GM19239 (cell line): ENCODE measurements at places on chromosomes 5 and 9.

GRCh38 chr5:133457439-133458355 lies 154.6 kb downstream of the FSTL4 start:
- no peak for DNase-seq

DNA sequence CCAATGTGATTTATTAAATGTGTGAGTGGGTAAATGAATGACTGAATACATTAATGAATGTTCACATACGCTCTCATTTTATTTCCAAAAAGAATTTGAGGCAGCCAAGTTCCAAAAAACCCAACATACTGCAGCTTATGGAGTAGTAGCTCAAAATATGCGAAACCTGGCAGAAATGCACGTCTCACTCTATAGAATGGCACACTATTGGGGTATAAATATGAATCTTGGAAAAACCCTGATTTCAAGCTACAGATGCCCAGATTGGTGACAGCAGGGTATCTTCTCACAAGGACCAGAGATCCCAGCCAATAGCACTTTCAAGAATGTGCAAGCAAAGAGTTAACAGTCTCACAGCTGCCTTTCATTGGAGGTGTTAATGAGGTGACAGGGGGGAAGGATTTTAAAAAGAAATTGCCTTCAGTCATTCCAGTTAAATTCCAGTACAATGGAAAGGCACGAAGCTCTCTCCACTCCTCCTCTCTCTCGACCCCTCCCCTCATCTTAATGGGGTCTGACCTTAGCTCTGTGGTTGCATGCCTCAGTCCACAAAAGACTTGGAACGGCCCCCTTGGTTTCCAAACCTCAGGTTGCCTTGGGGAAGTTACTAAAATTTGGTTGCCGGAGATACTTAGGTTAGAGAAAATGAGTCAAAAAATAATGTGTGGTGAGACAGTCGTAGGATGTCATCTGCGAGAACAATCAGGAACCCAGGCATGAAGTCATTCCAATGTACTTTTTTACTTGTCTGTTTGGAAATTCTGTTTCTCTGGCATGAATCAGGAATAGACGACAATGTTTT lies 307.4 kb downstream of the NFIB start:
- no peak for DNase-seq

- no peak for DNase-seq
These were observed 9.2 kb downstream of the EEIG1 start for GRCh38 chr9:127971357-127972235.

GRCh38 chr9:137971477-137972138 lies 94.0 kb downstream of the CACNA1B start:
- no peak for DNase-seq

DNA sequence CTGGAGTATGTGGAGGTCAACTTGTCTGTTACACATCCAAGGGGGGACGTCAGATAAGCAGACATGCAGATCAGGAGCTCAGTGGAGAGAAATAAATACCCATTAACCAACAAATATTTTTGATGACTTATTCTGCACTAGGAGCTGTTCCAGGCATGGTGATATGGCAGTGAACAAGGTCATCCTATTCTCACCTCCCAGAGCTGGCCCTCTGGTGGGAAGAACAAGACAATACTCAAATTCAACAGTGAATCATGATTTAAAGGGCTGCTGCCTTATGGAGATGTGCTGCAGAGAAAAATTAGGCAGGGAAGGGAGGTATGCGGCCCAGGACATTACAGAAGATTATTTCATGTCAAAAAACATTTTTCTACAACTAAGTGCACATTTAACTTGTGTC lies 36.5 kb downstream of the SYK start:
- no peak for DNase-seq

- no peak for DNase-seq
These were observed 143.4 kb downstream of the FAM114A2 start for GRCh38 chr5:153895266-153895665.

- DNase-seq = no peak
These were observed 16.2 kb upstream of the PAIP1 start for GRCh38 chr5:43573058-43573457.

DNA sequence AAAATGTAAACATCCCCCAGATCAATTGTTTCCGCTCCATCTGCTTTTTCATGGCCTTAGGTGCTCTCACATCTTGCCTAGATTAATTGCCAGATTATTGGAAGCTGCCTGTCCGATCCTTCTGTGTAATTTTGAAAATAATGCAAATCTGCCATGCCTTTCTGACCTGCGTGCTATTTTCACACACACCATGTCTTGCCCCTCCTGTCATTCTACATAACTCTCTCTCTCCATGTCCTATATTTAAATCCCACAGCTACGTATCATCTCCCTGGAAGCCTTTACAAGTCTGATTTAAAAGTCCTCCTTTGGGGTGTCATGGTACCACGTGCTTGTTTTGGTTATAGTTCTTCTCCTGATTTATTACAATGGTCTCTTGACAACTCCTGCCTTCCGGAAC lies 247.6 kb upstream of the ELAVL2 start:
- DNase-seq = no peak

DNA sequence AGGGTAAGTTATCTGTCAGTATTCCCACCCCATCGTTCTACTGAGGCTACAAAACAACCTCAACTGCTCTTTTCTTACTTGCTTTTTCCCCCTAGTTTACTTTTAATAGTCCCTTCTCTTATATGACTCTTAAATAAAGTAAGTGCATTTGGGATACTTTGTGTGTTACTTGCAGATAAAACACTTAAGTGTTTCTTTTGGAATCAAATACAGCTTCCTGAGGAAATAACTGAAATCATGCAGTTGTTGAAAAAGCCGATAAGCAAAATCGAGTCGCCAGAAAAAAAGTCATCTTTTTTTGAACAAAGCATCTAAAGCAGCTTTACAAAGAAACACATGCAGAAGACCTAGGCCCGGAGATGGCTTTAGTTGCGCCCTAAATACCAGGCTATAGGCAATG lies 53.5 kb upstream of the EPB41L4A start:
- no peak for DNase-seq

GRCh38 chr9:26271495-26272122 lies 593.4 kb upstream of the TUSC1 start:
- DNase-seq = no peak

GRCh38 chr5:39369123-39369815 lies 5.0 kb upstream of the C9 start:
- DNase-seq = no peak

DNA sequence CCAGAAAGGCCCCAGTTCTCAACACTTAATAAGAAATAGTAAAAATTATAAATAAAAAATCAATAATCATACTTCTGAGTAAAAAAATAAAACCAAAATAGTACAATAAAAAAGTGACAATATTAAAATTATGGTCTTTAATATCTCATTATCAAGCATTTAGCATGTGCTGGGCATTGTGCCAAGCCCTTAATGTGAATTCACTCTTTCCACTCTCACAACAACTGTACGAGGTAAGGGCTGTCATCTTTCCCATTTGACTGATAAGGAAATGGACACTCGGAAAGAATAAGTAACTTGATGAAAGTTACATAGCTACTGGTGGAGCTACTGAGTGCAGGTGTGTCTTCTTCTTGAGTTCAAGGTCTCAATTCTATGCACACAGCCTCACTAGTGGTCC lies 43.6 kb downstream of the SEC61B start:
- DNase-seq = no peak

DNA sequence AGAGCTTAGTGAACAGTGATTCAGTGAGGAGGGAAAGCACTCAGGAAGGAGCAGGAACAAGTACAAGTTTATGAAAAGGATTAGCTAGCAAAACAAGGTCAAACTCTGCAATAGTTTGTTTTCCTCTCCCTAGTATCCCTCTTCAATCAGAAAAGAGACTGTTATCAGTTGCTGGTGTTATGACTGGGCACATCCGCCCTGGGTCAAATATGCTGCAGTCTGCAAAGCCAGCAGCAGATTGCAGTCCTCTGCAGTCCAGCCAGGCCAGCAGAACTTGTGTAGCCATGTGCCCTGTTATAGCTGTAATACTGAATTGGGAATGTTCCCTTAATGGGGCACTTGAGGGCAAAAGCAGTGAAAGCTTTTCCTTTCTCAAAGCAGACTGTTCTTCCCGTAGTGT lies 12.0 kb downstream of the PCDHAC2 start:
- no peak for DNase-seq

DNA sequence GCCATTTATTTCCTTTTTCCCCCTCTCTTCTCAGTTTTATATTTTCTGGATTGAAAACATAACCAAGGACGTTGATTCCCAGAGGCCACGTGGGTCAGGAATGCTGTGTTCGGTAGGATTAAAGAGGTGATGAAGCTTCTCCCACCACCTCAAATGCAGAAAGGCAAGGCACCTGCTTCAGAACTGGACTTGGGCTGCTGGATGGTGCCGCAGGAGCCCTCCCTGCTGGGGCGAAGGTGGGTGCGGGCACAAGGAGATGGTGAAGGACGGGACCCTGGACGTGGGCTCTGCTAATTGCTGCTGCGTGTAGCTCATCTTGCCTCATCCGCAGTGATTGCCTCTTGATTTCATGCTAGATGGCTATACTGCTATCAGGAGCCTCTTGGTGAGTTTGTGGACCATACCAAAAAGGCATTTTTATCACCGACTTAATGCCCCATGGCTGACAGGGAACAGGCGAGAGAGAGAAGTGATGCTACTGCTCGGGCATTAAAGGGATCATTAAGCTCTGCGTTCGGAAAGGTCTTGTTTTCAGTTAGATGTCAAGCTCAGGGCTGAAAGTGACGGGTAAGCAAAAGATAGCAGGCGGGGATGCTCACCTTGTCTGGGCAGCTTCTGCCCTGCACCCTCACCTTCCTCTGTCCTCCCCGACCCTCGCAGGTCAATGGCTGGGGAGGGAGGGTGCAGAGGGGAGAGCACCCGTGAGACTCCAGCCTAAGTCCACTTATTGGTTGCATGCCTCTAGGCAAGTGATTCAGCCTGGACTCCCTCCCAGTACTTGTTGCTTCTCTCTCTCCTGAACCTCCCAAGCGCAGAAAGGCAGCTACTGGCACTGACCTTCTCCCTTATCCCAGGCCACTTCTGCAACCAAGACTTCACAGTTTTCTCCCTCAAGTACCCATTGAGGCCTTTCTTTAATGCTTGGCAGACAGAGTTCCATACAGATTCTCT lies 71.6 kb upstream of the FSTL4 start:
- no peak for DNase-seq

GRCh38 chr5:133249593-133249992 lies 197.8 kb downstream of the HSPA4 start:
- no peak for DNase-seq

- no peak for DNase-seq
These were observed 176.1 kb downstream of the ATPSCKMT start for GRCh38 chr5:10073441-10074104.

GRCh38 chr9:24132244-24132643 lies 306.2 kb upstream of the ELAVL2 start:
- no peak for DNase-seq

GRCh38 chr9:22143799-22144625 lies 134.9 kb upstream of the CDKN2B start:
- DNase-seq = no peak

DNA sequence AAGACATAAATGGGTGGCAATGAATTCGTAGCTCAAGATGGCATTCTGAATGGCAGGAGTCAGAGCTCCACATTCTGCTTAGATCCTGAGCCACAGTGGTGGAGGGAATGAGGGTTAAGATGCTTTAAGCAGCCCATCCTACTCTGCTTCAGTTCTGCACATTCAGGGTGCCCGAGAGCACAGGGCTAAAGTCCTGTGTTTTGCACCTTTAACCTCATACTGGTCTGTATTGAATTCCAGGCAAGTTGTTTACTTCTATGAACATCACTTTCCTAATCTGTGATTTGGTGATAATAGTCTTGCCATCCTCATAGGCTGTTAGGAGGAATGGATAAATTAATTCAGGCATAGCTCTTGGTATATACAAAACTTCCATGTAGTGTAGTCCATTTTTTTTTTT lies 321.6 kb upstream of the CD180 start:
- no peak for DNase-seq

GRCh38 chr9:116843863-116844620 lies 156.9 kb downstream of the TRIM32 start:
- DNase-seq = no peak

DNA sequence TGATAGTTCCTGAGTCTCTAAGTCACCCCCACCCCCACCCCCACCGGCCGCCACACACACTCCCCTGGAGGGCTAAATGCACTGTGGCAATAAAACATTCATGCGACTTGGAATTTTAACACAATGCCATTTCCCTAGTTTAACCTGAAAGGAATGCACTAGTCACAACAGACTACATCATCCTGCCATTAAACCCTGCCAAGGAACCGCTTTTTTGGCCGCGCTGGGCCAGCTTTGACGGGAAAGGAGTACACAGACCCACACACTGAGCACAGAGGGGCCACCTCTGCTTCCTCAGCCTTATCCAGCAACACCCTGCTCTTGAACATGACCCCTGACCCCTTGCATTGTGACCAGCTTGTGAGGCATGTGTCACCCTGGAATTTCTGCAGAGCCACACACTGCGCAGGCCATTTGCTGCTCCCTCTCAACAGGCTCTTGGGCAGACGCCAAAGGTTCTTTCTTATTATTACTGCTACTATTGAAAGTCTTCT lies 165.3 kb downstream of the BNC2 start:
- DNase-seq = no peak

GRCh38 chr5:169686137-169686536 lies 49.1 kb downstream of the DOCK2 start:
- DNase-seq = no peak

DNA sequence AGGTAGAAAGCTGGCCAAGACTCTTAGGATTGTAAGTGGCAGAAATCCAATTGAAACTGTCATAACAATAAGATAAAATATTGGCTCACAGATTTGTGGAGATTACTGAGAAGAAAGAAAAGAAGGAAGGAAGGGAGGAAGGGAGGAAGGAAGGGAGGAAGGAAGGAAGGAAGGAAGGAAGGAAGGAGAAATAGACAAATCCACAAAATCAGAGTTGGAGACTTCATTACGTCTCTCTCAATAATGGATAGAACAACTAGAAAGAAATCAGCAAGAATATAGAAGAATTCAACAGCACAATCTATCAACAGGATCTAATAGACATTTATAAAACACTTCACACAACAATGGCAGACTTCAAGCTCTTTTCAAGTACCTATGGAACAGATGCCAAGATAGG lies 17.9 kb upstream of the PAM start:
- no peak for DNase-seq

- no peak for DNase-seq
These were observed 107.0 kb downstream of the MELK start for GRCh38 chr9:36679710-36680109.

GRCh38 chr5:173473288-173473687 lies 143.2 kb downstream of the BOD1 start:
- no peak for DNase-seq

GRCh38 chr5:132961887-132962286 lies 1.5 kb downstream of the AFF4 start:
- no peak for DNase-seq

- peak; percentile 14 for DNase-seq
These were observed 31.1 kb downstream of the OR2K2 start for GRCh38 chr9:111298731-111299598.

- no peak for DNase-seq
These were observed 36.4 kb downstream of the SLC28A3 start for GRCh38 chr9:84304166-84304565.

- DNase-seq = no peak
These were observed 78.8 kb upstream of the SPRY4 start for GRCh38 chr5:142403583-142403982.

DNA sequence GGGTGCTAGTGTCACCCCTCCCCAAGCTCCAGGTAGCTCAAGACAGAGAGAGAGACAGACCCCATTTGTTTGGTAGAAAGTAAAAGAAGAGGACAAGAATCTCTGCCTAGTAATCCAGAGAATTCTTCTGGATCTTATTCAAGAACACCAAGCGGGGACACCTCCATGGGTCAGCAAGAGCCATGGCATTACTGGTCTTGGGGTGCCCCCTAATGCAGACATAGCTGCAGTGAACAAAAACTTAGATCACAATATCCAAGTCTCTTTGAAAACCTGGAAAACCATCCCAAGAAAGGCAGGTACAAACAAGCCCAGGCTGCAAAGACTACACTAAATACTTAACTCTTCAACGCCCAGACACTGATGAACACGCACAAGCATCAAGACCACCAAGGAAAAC lies 29.9 kb upstream of the PDE4D start:
- DNase-seq = no peak
